CD4-positive, alpha-beta memory T cell (primary cell): ENCODE measurements at places on chromosomes 4 and X. TPM values are rescaled to one million over a fixed set of nuclear protein-coding genes. Genes with fewer than 3 reads are reported as not detected.
A peak's percentile ranks its signal among the peaks of the same experiment; 100 is the strongest.

The ASIC5 gene
- not detected for polyA plus RNA-seq

DNA sequence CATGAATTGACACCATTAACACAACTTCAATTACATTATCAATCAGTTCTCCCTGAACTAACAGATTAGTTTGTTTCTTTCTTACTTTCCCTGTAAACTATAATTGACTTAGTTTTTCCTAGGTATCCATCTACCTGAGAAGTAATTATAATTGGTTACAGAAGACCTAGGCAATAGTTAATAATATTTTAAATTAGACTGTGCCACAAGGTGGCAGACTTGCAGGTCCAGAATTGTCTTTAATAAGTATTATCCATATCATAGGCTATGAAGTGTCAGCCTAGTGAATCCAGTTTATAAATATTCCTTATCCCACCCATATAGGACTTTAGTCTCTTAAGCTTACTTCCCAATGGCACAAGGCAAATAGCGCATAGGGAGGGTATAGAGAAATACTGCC lies 48.9 kb upstream of the FAM47B start:
- DNase-seq = no peak
- H3K27ac ChIP-seq = no peak overlapping the region
- H3K27me3 ChIP-seq = no peaks in the 10 kb centered on the region
- no peaks in the 10 kb centered on the region for H3K36me3 ChIP-seq

The EGF gene
- polyA plus RNA-seq = not detected

DNA sequence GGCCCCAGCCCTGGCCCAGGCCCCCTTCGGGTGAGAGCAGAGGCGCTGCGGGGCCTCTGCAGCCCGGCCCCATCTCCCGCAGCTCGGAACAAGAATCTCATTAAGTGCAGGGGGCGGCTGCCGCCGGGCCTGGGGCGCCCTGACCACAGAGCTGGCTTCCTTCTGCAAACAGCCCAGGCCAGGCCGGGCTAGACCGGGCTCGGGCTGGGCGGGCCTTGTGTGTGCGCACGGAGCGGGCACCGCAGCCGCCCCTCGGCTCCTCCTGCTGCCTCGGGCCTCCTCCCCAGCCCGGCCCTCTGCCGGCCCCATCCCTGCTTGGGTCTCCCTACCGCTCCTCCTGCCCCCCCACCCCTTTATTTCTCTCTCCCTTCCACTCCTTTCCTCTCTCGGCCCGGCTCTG lies 83.3 kb downstream of the EFNB1 start:
- no peaks in the 10 kb centered on the region for H3K27me3 ChIP-seq
- H3K27ac ChIP-seq = no peak overlapping the region
- DNase-seq = no peak
- H3K4me3 ChIP-seq = no peak overlapping the region
- no peaks in the 10 kb centered on the region for H3K4me1 ChIP-seq
- no peaks in the 10 kb centered on the region for H3K36me3 ChIP-seq

The CC2D2A gene
- polyA plus RNA-seq = not detected

The XK gene
- polyA plus RNA-seq = not detected

DNA sequence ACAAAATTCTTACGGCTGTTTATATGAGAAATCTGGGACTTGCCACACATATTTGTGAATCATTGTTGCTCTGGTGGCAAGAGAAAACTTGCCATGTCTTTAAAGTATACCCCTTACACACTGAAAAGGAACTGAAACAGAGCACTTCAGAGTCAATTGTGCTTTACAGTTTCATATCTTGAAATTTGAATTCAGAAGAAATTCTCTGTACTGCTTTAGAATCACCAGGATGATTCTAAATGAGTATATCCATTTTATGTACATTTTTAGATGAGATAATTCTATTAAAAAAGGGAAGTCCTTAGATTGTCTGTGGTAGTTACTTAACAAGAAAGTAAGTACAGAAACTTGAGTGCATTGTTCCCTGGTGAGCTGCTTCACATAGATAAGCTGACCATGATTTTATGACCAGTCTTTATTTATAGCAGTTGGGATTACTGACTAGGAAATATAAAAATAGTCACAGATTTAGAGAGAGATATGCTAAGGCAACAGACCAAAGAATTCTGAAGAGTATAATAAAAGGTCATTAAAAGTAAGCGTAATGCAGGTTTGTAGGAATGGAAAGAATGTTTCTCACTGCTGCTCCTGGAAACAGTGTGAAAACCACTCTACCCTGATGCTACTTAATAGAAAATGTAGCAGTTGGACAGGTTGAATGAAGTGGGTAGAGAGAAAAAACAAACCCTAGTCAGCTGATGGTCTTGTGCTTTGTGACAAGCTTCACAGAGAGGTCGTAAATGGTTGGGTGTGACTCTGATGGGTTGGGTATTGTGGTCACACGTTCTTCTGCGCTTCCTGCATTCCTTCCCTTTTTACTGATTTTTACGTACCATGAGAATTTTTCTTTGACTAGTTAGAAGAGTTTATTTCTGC lies 41.0 kb downstream of the FNIP2 start:
- H3K27ac ChIP-seq = no peak overlapping the region
- H3K4me3 ChIP-seq = no peak overlapping the region
- H3K27me3 ChIP-seq = no peaks in the 10 kb centered on the region
- peaks cover 27% of the 10 kb centered on the region for H3K4me1 ChIP-seq
- DNase-seq = peak; percentile 26

DNA sequence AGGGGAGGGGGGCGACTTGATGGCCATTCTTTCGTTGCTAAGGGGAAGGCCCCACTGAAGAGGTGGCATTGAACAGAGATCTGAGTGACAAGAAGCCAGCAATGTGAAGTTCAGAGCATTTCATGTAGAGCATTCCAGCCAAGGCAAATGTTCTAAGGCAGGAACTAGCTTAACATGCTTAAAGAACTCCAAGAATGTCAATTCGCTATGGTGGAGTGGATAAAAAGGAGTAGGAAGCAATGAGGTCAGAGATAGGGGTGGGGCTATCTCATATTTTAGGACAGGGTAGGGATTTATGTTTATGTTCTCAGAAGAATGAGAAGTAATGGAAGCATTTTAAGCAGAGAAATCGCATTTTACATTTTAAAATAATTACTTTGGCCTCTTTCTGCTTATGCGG lies 130.9 kb downstream of the TTC29 start:
- no peak overlapping the region for H3K27ac ChIP-seq
- no peak for DNase-seq
- H3K27me3 ChIP-seq = no peaks in the 10 kb centered on the region
- H3K4me1 ChIP-seq = no peaks in the 10 kb centered on the region
- H3K36me3 ChIP-seq = no peaks in the 10 kb centered on the region

The GAGE12J gene
- not detected for polyA plus RNA-seq

GRCh38 chrX:38985375-38985774 lies 184.1 kb downstream of the MID1IP1 start:
- no peak overlapping the region for H3K4me3 ChIP-seq
- no peak for DNase-seq
- H3K36me3 ChIP-seq = no peaks in the 10 kb centered on the region
- H3K4me1 ChIP-seq = no peaks in the 10 kb centered on the region
- no peaks in the 10 kb centered on the region for H3K27me3 ChIP-seq

The PHOX2B gene
- polyA plus RNA-seq = not detected

DNA sequence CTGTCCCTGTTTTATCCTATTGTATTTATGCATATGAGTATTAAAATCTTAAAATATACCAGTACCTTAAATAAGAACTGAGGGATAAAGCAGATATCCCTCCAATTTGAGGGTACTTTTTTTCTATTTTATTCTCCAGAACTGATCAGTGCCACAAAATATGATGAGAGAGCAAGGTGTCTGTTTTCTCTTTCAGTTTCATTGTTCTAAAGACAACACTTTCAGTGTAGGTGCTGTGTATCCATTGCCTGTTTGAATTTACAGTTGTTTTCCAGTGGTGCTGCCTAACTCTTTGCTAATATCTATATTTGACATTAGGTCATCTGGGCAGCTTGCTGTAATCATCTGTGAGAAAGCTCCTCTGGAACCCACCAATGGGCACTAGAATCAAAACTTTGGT lies 394.7 kb downstream of the IL1RAPL1 start:
- DNase-seq = no peak
- no peak overlapping the region for H3K27ac ChIP-seq
- no peak overlapping the region for H3K4me3 ChIP-seq
- no peaks in the 10 kb centered on the region for H3K27me3 ChIP-seq
- no peaks in the 10 kb centered on the region for H3K4me1 ChIP-seq

The SSX4B gene
- polyA plus RNA-seq = not detected

The PCGF3 gene
- polyA plus RNA-seq = 5.0 TPM

DNA sequence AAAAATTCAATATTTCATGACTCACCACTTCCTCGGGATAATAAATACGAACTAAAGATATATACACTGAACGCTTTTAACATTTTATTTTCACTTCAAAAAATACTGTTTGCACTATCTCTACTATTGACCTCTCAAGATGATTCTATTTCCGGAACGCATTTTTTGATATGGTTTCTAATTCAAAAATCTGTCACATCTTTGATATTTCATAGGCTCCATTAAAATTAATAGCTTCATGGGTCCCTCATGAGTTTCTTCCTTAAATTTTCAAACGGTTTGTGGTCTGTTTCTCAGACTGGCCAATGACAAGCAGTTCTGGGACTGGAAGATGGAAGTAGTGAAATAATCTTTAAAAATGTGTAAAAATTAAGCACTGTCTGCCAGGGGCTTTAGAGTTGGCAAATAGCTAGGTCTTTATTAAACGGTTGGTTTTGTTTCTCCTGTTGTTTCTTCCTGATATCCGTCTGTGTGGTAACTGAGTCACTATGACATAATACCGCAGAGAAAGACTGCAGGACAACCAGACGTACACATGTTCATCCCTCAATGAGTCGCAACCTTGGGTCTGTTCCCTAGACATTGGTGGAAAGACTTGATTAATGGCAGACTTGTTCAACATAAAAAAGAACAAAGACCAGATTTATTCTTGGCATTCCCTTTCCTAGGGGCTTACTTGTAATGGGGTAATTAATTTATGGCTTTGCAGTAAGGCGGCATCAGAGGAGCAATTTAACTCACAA lies 133.8 kb downstream of the PALLD start:
- no peaks in the 10 kb centered on the region for H3K27me3 ChIP-seq
- H3K4me3 ChIP-seq = no peak overlapping the region
- no peaks in the 10 kb centered on the region for H3K36me3 ChIP-seq
- DNase-seq = no peak
- H3K27ac ChIP-seq = no peak overlapping the region

The PALLD gene
- 1.4 TPM for polyA plus RNA-seq

- no peaks in the 10 kb centered on the region for H3K27me3 ChIP-seq
- H3K36me3 ChIP-seq = no peaks in the 10 kb centered on the region
These were observed 75.9 kb downstream of the INTS12 start for GRCh38 chr4:105632599-105632998.
